GM23248 (cell line): ENCODE measurements at places on chromosomes 5 and 9.
A peak's percentile ranks its signal among the peaks of the same experiment; 100 is the strongest.

DNA sequence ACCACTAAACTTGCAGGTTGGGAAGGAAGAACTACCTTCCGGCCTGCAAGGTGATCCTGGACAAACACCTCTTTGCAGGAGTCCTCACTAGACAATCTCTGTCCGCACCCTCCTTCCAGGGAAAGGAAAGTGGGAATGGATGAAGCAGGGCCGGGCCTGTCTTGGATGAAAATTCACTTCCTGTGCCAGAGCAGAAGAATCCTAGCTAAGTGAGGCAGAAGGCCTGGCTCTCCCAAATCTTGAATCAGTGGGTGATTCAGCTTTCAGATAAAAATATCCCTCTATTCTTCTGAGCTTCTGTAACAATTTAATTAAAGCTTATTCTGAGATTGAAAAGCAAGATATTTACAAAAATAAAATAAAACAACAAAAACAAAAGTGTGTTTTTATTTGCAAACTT is 281.9 kb upstream of the TLE4 start:
- DNase-seq, result peak; percentile 23

GRCh38 chr5:56851258-56851941 is 36.1 kb downstream of the MAP3K1 start:
- DNase-seq, result no peak

DNA sequence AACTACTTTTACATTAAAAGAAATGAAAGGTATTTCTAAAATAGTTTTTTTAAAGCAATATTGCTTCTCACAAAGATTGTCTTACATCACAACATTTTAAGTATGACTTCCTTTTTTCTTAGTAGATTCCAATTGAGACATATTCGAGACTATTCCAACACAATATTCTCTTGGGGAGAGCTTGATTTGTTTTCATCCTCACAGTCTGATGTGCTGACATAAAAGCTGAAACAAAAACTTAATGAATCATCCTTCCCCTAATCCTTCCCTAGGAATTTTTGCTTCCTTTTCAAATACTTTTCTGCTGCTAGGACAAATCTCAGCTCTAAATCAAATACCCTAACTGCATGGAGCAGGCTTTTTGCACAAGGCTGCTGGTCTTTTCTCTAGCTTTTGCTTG is 245.8 kb upstream of the MAP3K1 start:
- DNase-seq, result peak; percentile 59

DNA sequence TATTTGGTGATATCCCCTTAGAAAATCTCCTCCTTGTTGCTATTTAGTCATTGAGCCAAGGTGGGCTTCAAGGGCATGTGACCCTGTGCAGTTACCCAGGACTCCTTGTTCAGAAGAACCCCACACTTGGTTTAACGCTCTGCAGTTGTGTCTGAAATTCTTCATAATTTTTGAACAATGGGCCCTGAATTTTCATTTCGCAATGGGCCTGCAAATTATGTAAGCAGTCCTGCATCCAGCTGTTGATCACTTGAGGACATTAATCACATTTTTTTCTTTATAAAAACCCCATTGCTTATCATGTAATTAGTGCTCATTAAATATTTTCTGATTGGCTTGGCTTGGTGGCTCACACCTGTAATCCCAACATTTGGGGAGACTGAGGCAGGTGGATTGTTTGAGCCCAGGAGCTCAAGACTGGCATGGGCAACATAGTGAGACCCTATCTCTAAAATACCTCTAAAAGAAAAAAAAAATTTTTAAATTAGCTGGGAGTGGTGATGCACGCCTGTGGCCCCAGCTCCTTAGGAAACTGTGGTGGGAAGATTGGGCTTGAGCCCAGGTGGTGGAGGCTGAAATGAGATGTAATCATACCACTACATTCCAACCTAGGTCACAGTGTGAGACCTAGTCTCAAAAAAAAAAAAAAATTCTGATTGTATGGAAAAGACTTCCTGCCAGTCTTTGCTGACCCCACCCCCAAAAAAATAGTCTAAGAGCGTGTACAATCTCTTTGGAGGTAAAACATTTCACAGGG is 194.2 kb upstream of the HAPLN1 start:
- no peak for DNase-seq

- no peak for DNase-seq
Measured at GRCh38 chr5:80508844-80509243, 20.9 kb downstream of the FAM151B start.

DNA sequence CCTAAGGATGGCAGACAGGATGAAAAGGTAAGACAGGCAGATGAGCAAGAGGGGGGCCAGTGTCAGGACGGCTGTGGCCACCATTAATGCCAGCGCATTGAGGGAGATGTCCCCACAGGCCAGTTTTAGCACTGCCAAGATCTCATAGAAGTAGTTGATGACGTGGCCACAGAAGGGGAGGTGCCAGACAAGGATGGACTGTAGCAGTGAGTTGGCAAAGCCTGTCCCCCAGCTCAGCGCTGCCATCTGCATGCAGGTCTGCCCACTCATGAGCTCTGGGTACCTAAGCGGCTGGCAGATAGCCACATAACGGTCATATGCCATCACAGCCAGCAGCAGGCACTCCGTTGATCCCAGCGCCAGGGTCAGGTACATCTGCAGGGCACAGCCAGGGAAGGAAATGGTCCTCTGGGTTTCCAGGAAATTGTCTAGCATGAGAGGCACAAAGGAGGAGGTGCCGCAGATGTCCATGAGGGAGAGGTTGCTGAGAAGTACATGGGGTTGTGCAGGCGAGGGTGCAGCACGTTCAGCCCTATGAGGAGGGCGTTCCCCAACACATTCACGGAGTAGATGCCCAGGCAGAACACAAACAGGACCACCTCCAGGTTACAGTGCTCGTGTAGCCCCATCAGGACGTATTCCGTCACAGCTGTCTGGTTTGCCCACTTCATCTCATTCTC is 10.8 kb downstream of the OR13J1 start:
- peak; percentile 67 for DNase-seq

DNA sequence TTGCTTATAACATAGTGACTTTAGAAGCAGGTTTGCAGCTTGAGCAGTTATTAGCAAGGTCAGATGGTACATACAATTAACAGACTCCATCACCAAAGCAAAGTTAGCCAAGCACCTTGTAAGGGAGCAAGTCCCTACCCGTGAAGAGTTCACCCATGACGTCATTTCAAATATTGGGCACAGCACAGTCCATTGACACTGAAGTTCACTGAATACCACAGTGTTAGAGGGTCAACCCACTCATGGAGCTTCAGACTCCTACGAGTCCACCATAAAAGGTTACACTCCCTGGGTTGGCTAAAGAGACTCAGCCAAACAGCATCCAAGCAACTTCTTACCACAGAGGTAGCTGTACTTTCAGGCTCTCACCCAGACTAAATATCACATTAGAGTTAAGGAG is 77.5 kb downstream of the GALNT10 start:
- DNase-seq, result no peak

- peak; percentile 29 for DNase-seq
Measured at GRCh38 chr9:91360551-91361290, 997 bp downstream of the AUH start.
